ENCODE measurements at places on chromosomes 3 and 15.

GRCh38 chr3:31882431-31882830, 98.6 kb downstream of the OSBPL10 start:
- DNase-seq = no peak

- no peak for DNase-seq
Observed at GRCh38 chr3:194945508-194945907, 259.8 kb downstream of the FAM43A start.

GRCh38 chr15:63582718-63583426, 14.3 kb upstream of the FBXL22 start:
- no peak for DNase-seq

DNA sequence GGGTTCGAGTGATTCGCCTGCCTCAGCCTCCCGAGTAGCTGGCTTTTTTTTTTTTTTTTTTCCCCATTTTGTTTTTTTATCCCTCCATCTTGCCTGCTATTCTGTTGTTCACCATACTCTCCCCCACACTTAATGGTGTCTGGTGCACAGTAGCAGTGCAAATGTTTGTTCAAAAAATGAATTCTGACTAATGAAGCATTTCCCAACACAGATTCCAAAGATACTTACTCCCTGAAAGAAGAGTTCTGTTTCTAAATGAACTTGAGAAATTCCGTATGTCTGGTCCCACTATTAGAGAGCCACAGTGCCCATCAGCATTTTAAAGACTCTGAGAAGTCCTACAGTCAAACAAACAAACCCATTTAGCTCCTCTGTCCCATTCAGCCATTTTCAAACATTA, 9.5 kb downstream of the EDEM1 start:
- no peak for DNase-seq

GRCh38 chr15:66631616-66632263, 65.9 kb upstream of the LCTL start:
- DNase-seq = no peak

DNA sequence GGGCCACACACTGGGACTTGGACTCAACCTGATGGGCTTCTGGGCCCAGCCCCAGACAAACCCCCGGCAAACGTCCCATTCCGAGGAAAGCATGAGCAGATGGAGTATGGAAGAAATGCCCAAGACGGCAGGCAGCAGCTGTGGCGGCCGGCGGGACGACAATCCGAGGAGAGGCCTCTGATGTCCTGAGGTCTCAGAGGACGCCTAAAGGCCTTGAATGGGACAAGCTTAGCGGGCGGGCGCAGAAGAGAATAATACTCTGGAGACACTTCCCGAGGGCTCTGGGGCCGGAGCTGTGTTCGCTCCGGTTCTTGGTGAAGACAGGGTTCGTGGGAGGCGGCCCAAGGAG, 482 bp upstream of the OGG1 start:
- DNase-seq = no peak

GRCh38 chr3:132784502-132785025, 62.4 kb upstream of the NPHP3 start:
- no peak for DNase-seq

- DNase-seq = no peak
Observed at GRCh38 chr3:44000586-44000985, 241.1 kb upstream of the TOPAZ1 start.

- no peak for DNase-seq
Observed at GRCh38 chr15:36970522-36970921, 129.8 kb downstream of the MEIS2 start.

DNA sequence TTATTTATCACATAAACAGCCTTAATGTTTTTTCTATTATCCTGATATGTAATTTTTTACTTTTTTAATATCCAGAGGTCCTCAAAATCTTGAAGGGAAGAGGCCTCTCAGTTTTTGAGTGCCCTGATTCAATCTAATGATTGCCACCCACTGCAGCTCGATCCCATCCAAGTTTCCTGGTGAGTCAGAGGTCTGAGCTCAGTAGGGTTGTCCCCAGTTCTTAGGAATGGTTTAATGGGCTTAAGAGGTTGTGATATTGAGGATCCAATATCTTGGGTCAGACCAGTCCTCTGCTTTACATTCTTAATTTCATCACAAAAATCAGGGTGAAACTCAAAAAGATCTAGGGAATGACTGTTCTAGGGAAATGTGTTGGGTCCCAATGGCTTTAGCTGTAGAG, 238.5 kb downstream of the NSUN3 start:
- no peak for DNase-seq

DNA sequence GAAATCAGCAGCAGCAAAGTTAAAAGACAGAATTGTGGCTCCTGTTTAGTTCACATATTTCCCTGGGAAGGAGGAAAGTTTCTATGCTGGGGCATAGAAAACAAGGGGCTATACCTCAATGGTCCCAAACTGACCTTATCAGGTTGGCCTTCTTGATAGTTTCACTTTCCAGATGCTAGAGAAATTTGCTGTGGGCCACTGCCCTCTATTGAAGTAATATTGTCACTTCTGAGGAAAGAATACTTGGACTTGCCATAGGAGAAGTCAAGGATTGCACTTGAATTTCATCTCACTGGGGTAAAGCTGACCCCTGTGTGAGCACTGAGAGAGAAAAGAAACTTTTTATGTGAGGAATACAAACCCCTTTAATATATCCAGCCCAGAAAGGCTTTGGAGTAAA, 49.3 kb upstream of the XCR1 start:
- no peak for DNase-seq

GRCh38 chr3:59766200-59766872, 716.5 kb upstream of the CFAP20DC start:
- no peak for DNase-seq

DNA sequence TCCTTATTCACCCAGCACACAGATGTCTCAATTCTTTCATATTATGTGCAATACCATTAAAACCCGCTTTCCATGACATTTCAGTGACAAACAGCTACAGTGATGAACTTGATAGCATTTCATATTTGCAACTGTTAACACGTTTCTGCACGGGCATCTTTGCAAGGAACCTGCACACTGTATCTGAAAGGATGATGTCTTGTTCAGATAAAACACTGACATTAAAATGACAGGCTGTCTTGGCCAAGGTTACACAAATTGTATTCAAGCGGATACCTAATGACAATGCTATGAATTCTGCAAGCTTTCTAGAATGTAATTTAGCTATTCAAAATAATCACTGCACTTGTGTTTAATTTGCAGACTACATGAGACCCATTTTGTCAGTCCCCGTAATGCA, 529.2 kb downstream of the FOXP1 start:
- DNase-seq = no peak

DNA sequence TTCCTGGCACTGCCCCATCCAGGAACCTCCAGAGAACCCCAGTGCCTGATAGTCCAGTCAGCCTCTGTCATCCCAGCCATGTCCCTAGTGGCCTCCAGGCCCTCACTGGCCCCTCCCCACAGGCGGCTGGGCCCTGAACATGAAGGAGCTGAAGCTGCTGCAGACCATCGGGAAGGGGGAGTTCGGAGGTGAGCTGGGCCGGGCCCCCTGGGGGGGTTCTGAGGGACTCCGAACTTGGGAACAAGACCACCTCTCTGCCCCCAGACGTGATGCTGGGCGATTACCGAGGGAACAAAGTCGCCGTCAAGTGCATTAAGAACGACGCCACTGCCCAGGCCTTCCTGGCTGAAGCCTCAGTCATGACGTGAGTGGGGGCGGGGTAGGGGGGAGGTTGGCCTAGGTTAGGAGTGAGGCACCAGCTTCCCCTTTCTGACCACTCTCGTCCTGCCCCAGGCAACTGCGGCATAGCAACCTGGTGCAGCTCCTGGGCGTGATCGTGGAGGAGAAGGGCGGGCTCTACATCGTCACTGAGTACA, 12.0 kb upstream of the LMAN1L start:
- no peak for DNase-seq

DNA sequence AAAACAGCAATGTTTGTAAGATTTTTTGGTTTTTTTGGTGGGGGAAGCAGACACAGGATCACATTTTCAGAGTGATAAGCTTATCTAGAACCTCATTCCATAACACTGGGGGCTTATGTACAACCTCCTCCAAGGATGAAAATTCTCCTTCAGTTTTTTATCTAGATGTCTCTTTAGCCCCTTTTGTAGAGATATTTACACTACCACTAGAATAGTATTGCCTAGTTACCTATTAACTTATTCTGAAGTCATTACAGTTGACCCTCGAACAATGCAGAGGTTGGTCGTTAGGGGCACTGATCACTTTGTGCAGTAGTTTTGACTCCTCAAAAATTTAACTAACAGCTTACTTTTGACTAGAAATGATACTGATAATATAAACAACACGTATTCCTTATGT, 32.8 kb downstream of the IFT57 start:
- DNase-seq = no peak

GRCh38 chr15:57578288-57578900, 13.3 kb upstream of the MYZAP start:
- DNase-seq = no peak

DNA sequence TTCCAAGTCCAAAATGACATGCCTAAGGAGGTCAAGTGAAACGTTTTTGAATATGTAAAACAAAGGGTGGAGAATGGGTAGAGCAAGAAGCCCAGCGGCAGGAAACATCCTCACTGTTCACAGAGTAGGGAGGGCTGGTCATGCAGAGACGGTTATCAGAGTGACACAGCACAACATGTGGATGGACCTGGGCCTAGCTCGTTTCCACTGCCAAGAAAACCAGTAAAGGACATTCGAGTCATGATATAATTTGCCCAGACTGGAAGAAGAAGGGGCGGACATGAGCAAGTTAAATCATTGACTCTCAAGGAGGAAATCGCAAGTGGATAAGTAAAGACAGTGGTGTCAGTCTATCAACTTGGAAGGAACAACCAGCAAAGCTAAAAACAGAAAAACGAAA, 89.3 kb downstream of the LRIG1 start:
- no peak for DNase-seq

DNA sequence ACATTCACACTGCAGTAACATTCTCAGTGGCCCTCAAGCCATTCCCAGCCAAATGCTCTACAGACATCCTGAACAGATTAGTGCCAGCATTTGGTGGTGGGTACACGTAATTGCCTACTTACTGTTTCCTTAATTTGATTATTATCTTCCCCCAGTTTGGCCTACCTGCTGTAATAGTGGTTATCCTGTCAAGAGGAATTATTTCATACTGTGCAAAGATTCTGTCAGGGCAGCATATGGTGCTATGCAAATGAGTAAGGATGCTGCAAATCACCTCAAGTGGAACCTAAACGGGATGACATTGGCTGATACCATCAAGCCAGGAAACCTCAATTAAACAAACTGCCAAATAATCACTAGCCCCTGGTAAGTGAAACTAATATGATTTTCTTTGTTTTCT, 88.7 kb downstream of the SEMA6D start:
- peak; percentile 47 for DNase-seq

GRCh38 chr3:16354291-16354690, 89.3 kb downstream of the OXNAD1 start:
- DNase-seq = no peak

All from NCI-H1694 treated with DMSO at 0.1 percent for 48 hours (cell line).